EL (cell line): ENCODE measurements at places on chromosomes 6 and 20.

DNA sequence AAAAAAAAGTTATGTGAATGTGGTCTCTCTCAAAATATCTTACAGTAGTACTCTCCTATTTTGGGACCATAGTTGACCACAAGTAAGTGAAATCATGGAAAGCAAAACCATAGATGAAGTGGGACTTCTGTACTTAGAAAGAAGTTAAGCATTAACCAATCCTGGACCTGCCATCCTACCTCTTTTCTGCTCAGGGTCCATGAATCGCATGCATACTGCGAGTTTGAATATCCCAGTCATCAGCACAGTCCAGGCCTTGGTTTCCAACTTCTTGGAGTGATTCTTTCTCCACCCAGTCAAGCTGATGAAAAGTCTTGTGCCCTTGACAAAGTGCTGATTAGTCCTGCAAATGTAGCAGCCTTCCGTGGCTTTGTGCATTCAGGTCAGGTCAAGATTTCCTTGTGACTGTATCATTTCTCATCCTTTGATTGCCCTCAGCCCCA is 46.0 kb downstream of the RNF217 start:
- peak; percentile 41 for DNase-seq

GRCh38 chr6:42239333-42239732 is 21.7 kb upstream of the MRPS10 start:
- no peak for DNase-seq

- no peak for DNase-seq
Measured at GRCh38 chr6:81148751-81149150, 603.7 kb downstream of the TENT5A start.

- no peak for DNase-seq
Measured at GRCh38 chr6:158999154-158999665, 792 bp downstream of the RSPH3 start.

GRCh38 chr6:1705630-1706029 is 95.9 kb downstream of the FOXC1 start:
- no peak for DNase-seq

DNA sequence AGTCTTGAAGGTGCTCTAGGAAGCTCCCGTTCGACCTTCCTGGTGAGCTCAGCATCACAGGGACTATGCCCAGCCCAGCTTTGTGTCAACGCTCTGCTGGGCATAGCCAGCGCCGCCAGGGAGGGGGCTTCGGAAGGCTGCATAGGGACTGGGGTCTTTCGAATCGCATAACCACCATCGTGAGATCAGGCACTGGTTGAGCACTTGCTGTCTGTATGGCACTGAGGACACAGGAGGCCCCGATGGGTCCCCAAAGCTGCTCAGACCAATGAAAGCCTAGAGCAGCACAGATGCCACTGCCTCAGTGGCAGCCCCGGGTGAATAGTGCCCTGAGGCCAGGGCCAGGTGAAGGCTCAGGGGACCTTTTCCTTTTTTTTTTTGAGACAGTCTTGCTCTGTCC is 96.7 kb downstream of the TAF4 start:
- DNase-seq, result no peak

DNA sequence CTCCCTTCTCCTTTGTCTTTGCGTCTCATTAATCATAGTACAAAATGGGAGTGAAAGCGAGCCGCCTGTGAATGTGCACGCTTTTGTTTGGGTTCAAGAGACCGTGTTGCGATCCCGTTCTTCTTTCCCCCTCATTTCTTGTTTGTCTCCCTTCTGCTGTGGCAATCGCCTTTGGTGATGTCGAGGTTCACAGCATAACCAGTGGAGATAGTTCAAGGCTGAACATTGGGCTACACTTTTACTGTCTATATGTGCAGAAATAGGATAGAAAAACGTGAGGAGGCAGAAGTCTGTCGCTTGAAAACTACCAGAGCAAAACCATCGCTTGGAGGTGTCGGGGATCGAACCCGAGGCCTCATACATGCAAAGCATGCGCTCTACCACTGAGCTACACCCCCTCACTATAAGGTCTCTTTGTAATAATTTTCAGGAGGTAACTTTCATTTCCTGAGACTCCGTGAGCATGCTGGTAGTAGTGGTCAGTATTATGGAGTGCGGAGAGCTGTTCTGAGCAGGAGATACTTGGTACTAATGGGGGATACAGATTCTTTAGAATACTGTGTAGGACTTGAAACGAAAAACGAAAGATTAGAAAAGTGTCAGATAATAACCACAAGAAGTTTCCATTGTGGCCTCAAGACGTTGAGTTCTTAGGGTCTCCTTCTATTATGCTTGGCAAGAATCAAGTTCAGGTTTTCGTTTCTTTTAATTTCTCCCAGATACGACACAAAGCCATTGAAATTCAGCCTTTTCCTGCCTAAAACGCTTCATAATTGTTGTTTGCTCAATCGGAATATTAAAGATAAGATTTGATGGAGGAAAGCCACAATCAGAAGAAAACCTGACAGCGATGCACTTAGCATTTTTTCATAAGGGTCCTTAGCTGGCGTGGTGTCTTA is 106.6 kb downstream of the TRIM27 start:
- DNase-seq, result peak; percentile 90

GRCh38 chr6:150967381-150967780 is 101.9 kb downstream of the MTHFD1L start:
- DNase-seq, result no peak

GRCh38 chr20:62702895-62703852 is 5.5 kb upstream of the NTSR1 start:
- peak; percentile 95 for DNase-seq

GRCh38 chr20:13221673-13222318 is 722 bp downstream of the ISM1 start:
- DNase-seq, result peak; percentile 56

DNA sequence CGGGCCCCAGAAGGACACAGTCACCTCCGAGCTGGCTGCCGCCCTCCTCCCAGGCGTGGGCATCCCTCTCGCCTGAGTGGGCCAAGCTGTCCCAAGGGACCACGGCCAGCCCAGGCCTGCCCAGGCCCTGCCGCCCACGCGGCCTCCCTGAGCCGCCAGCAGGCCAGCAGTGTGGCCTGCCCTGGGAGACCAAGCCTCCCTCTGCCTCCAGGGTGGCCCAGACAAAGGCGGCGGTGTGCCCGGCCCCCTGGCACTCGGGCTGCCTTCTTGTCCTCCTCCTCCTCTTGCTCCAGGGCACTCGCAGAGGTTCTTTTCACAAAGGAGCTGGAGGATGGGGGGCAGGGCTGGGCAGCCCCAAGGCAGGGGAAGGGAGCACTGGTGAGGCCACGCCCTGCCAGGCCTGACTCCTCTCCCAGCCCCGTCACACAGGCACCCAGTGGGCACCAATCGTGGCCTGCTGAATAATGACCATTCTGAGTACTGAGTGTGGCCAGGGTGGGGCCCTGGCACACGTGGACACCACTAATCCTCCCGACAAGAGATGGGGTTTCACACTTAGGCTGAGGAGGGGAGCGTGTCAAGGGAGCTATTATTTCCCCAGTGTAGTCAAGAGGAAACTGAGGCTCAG is 25.3 kb downstream of the NOL4L start:
- DNase-seq, result no peak

DNA sequence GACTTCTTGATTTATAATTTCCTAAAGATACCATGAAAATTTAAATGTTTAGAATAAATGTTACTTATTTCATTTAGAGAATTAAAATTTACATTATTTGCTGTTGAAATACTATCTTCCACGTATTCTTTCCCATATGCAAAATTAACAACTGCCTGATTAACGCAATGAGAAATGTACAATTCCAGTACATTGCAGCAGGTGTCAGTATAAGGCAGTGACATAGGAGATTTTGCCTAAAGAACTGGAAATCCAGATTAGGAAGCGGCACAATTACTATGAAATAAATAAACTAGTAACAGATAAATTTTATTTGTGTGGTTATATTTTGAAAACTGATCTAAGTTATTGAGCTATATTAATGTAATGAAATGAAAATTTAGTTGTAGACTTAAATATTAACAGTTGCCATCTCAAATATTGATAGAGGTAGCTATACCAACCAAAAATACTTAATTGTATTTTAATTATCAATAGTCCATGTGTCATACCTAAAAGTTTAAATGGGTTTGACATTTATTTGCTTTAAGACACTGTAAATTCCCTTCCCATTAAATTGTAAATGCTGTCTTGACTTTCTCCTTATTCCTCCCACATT is 300.2 kb downstream of the UTRN start:
- peak; percentile 48 for DNase-seq

DNA sequence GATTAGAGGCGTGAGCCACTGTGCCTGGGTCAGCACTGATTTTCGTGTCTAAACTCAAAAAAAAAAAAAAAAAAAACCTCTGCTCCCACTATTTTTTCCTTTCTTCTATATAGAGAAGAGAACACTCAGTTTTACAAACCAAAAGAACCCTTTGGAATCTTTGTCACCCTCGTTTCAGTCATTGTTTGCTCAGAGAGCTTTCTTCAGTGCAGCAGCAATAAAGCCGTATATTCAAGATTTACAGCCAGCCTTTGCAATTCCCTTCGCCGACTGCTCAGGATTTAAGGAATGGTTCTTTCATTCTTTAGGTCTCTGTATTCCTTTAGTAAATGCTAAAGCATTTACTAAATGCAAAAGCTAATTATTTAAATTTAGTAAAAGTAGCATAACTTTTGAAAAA is 20.1 kb downstream of the RIOK1 start:
- DNase-seq, result no peak

DNA sequence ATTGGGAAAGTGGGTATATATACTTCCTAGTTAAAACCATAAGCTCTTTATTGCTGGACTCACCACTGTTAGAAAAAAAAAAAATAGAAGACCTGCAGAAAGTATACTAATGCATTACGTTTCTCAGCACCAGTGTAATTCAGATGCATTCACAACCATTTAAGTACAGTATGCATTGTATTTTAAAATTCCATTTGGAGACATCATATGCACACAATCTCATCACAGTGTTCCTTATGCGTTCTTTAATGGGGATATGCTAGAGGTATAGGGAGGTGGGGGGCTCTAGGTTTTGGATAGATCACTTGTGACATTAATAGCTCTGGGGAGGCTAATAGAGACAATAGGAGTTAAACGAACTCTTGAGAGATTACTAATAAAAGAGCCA is 9.4 kb downstream of the TFAP2A start:
- peak; percentile 38 for DNase-seq

DNA sequence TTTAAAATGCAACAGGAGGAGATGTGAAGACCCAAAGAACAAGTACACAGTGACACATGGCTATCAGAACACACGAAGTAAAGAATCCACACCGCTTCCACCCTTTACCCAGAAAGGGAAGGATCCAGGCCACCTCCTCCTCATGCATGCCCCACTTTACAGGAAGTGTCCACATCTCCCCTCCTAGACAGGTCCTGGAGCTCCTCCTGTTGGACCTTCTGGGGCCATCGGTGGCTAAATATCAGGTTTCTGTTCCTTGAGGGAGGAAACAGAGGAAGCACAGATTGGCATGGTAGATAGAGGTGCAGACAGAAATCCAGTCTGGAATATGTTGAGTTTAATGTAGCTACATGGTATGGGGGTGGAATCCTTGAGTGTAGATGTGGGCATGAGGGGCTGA is 10.9 kb downstream of the NINL start:
- peak; percentile 42 for DNase-seq

DNA sequence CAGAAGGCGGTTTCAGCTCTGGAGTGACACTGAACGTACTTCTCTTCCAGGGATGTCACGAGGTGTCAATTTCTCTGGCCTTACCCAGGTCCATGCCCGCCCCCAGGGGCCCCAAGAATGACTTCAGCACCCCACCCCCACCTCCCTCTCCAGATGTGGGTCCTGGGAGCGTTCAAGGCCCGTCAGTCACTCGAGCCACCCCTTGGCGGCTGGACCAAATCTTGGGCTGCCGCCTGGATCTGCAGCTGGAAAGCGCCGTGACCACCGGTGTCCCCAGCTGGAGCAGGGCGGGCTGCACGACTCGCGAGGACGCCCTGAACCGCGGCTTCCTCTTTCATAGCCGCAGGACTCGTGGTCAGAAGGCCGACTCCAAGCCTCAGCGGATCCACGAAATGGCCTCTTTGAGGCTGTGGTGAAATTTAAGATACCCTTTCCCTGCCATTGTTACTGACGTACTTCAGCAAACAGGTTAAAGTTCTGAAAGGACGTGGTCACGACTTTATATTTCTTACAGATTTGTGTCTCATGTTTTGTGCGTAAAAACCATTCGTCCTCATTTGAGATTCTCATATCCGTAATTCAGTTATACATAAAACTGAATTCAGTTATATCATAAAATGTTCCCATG is 29.3 kb downstream of the TRIM38 start:
- DNase-seq, result peak; percentile 70
